ENCODE measurements at places on chromosomes 16 and 17.

DNA sequence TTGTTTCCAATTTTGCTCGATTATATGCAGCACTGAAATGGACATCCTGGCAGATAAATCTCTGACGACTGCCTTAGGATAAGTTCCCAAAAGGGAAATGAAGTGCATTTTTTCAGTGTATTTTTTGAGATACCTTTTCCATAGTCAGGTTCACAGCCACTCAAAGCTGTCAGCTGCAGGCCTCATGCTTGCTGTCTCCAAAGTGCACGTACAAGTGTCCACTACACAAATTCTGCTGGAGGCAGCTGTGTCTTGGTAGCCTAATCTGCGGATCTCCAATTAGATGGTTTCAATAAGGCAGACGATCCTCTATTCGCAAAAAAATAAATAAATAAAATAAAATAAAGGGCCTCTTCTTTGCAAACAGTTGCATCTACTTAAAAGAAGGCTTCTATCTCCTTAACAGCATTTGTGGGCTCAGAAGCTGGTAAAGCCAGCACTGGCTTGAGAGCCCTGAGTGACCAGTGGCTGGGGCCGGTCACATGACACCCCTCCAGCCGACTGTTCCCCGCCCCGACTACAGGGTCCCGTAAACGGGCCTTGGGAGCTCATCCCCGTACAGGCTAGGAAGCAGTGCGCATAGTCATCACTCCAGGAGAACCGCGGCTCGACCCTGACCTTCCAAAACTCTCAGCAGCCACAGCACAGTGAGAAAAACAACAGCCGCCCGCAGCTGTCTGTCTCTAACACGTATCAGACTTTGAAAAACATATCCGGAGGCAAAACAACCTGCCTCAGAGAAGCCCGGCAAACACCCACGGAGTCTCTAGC lies 18.8 kb downstream of the RPH3AL start:
- no peak for DNase-seq

DNA sequence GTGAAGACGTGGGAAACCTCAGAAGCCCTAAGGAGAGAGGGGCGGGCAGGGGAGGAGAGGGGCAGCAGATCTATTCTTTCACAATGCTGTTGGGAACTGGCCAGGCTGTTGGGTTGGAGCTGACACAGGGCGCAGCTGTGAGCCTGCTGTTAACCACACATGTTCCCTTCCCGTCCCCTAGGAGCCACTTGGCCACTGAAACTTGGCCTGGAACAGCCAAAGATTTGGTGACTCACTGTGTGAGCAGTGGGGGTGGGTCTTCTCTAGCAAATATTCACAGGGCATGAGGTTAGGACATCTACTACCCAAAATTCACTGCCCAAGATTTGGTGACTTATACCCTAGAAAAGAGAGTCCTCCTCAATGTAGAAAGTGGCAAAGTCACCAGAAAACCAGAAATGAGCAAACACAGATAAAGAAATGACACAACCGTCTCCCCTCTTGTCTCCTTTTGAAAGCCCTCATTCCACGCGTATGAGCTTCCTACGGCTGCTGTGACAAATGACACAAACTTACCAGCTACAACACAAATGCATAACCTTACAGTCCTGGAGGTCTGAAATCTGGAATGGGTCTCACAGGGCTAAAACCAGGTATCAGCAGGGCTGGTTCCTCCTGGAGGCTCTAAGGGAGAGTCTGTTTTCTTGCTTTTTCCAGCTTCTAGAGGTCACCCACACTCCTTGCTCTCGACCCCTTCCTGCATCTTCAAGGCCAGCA lies 6.3 kb downstream of the TBC1D16 start:
- peak; percentile 95 for DNase-seq

GRCh38 chr17:39650121-39650579 lies 13.2 kb downstream of the STARD3 start:
- DNase-seq = no peak

GRCh38 chr17:66841328-66841727 lies 6.4 kb downstream of the CACNG5 start:
- peak; percentile 13 for DNase-seq

DNA sequence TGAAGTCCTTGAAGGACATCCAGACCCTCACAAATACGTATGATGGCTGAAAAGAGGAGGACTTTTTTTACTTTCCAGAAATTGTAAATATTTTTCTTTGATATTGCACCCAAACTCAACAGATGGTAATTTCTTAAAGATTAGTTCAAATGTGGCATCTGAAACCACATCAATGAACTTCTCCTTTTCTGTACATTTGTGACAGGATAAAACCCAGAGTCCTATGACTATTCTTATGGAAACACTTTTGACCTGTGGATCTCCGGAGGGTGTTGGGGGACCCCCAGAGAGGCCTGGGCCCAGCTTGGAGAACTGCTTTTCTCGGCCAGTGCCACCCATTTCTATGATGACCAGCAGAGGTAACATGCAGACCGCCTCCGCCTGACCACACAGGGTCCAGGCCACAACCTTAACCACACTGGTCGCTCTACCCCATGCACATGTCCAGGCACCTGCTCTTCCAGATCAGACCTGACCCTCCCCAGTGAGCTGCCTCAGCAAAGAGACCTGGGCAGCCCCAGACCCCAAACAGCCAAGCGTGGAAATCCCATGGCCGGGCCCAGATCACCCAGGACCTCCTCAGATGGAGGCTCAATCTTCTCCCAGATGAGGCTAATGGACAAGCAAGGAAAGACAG lies 22.7 kb downstream of the RPH3AL start:
- no peak for DNase-seq
